ENCODE measurements at places on chromosomes 1 and 21.
A peak's percentile ranks its signal among the peaks of the same experiment; 100 is the strongest.

- DNase-seq, result no peak
Observed at GRCh38 chr1:172383536-172383935, 36.9 kb upstream of the C1orf105 start.

DNA sequence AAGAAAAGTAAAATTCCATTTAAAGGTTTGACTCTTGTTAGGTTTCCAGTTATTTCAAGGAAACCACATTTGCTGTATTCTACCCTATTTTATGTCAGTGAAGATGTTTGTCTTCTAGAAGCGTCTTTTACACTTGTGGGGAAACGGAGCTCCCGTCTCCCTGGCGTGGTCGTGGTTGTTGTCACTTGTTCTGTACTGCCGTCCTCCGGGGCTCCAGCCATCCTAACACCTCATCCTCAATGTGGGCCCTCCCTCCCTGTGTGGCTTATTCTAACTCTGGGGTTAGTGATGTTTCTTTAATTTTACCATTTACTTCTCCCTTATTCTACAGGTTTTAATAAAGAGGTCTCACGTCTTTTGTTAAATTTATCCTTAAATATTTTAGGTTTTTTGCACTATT, 52.7 kb upstream of the DIP2A start:
- no peak for DNase-seq

DNA sequence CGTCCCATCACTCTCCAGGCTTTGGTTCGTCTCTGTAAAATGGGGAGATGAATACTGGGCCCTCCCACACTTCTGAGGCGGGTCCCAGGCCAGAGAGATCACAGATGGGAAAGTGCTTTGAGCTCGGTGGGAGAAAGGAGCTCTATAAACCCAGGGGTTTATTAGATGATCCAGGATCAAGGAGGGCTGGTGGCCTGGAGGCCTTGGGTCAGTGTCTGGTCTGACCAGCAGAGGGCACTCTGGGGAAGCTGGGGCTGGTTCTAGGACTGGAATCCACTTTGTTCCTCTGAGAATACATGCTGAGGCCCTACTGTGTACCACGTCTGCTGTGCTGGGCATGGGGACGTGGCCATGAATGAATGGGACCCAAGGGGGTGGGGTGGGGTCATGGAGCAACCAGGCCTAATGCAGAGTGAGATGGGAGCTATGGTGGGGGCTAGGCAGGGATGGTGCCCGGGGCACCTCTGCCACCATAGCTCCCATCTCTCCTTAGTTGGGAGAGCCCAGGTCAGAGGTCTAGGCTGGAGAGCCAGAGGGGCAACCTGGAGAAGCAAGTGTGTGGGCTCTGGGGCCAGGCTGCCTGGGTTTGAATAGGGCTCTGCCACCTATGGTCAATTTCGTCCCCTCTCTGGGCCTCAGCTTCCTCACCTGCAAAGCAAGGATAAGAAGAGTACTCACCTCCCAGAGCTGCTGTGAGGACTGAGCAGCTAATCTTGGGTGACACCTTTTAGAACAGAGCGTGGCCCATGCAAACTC, 9.0 kb upstream of the FAM131C start:
- DNase-seq, result peak; percentile 31

DNA sequence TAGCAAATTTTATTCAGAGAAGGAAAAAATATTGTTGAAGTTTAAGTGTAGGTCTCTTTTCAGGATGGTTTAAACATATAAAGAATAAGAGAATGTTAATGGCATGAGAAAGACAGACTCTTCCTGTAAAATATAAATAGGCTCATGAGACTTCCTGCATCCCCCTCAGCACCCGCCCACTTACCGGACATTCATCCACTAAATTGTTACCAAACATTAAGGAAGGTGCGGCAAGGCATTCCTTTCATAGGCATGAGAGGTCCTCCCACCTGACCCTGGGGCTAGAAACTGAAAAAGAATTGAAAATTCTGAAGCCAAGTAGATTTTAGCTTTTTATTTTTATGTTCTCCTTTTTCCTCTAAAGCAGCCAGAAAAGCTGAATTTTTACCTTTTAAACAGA, 10.6 kb upstream of the USP1 start:
- DNase-seq, result no peak

DNA sequence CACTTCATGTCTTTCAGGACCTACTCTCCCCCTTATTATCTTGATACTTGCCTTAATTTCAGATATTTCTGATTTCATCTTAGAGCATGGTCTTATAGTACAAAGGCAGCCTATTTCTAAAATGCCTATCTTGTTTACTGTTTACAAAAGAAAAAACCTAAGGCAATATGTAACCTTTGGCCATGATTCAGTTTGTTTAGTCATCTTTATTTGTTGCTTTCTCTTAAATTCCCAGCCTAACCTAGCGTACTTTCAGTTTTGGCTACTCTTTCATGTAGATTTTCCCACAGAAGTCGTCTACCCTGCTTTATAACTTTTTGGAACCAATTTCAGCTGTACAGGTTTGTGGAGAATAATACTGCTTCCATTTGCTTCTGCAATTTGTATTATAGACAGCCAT, 81.8 kb downstream of the KIF1B start:
- no peak for DNase-seq

DNA sequence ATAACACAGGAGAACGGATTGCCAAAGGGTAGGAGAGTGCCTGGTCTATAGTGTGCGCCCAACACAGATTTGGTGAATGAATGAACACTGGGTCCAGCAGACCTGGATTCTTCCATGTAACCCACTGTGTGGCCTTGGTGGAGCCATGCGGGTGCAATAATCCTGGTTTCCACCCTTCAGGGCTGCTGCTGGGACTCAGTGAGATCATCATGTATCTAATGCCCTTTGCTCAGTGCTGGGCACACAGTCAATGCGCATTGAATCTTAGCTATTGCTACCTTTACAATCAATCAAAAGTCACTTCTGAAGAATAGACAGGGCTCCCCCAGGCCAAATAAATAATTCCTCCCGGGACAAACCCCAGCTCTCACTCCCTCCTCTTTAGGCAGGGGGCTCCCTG, 5.8 kb upstream of the EPHA2 start:
- DNase-seq, result no peak

DNA sequence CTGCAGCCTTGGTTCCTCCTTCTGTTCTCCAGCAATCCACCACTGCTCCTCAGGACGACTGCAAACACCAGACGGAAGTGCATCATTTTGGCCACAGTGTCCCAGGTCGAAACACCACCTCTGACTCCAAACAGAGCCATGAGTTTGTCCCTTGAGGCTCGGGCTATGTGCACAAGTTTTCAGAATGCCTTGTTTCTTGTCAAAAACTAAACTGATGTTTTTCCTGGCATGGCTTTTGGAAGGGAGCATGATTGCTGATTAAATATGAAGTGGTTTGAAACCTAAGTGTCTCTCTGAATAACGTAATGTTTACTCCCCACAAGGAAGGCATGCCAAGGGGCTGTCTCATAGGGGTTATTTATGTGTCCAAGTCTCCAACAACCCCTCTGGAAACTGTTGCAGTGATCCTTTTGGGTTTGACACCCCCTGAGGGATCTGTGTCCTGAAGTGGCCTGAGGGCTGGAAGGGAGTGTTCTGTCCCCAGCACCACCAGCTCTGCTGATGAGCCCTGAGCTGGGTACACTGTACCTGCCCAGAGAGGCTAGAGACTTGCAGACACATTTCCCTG, 132.7 kb downstream of the PLPP3 start:
- no peak for DNase-seq

GRCh38 chr21:44924606-44925377, 4.1 kb upstream of the ITGB2 start:
- DNase-seq, result no peak

GRCh38 chr21:37503848-37504467, 137.4 kb downstream of the DYRK1A start:
- DNase-seq, result no peak

GRCh38 chr21:44815225-44815624, 2.6 kb downstream of the SUMO3 start:
- DNase-seq, result no peak

GRCh38 chr1:207261971-207262370, 59.5 kb upstream of the CD55 start:
- DNase-seq, result no peak

GRCh38 chr1:56359056-56359455, 220.3 kb downstream of the PLPP3 start:
- DNase-seq, result no peak

DNA sequence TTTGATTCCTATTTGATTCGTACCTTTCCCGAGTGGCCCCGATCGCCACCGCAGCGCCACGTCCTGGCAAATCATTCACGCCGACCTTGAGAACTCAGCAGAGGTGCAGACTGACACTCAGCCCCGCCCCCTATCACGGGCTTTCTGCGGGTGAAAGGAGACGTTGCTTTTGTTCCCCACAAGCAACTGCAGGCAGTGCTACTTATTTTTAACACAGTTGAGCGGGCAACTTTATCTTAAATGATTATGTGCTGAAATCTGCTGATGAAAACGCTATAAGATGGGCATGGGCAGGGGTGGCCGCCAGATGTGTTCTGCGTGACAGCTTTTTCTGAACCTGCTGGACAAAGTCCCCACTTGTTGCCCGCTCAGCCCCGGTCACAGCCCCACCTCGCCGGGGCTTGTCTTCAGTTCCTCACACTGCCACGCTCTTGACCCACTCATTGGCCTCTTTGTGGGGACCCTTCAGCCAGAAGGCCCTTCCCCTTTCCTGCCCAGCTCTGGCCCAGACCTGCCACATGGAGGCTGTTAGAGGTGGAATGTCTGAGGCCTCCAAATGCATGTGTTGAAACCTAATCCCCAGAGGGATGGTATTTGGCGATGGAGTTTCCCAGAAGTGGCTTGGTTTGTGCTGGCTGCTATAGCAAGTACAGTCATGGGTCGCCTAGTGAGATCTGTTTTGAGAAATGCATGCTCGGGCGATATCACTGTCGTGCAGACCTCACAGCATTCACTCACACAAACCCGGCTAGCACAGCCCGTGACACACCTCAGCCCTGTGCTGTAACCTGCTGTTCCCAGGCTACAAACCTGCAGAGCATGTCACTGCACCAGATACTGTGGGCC, 15.7 kb upstream of the PDXK start:
- DNase-seq, result no peak

DNA sequence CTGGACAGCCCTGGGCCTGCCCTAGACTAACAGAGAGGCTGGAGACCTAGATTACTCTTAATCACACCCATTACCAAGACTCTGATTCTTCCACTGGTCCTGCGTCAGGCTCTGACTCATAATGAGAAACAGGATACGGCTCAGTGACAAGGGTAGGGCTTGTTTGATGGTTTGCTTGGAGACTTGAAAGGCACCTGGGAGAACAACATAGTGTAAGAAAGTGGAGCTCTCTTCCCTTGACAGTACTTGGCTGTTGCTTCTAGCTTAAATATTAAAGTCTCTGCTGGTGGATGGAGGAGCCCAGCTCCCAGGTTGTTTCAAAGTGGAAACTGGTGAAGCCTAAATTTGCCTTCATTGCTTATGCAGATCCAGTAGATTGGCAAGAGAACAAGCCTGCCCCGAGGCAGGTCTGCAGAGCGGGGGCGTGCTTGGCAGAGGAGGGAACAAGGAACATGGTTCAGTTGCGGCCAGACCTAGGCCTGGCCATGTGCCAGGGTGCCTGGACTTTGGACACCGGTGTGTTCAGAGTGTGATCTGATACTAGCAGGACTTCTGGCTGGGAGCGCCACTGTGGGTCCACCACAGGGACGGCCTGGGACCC, 480.6 kb downstream of the CAMTA1 start:
- DNase-seq, result no peak

DNA sequence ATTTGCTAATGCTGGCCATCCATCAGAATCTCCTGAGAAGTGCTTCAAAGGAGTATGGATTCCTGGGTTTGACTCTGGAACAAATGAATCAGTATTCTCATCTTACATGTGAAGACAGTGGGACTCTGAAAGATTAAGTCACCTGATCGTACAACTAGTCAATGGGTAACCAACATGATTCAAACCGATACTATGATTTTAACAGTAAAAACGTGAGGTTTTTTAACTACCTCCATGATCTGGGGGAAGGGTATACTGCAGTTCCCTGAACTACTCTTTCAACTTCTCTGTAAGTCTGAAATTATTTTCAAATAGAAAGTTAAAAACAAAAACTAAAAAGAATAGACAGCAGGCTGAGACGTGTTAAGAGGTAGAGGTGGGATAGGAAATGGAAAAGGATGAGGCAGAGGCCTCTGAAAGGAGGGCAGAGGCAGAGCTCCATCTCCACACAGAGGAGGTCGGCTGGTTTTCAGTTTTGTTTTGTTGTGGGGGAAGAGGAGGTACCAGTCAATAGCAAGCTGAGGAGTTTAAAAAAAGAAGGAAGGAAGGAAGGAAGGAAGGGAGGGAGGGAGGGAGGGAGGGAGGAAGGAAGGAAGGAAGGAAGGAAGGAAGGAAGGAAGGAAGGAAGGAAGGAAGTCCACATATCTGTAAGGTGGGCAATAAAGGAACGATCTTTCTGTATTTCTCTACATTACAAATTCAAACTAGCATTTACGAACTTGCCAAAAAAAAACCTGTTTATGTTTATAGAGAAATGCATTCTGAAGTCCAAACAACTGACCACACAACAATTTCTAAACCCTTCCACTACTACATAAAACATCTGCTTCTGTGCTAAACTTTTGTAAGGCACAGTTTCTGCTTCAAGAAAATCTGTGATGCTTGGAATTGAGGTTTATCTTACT, 213.1 kb downstream of the RERE start:
- DNase-seq, result no peak

GRCh38 chr21:21165063-21165645, 166.9 kb downstream of the NCAM2 start:
- DNase-seq, result no peak

DNA sequence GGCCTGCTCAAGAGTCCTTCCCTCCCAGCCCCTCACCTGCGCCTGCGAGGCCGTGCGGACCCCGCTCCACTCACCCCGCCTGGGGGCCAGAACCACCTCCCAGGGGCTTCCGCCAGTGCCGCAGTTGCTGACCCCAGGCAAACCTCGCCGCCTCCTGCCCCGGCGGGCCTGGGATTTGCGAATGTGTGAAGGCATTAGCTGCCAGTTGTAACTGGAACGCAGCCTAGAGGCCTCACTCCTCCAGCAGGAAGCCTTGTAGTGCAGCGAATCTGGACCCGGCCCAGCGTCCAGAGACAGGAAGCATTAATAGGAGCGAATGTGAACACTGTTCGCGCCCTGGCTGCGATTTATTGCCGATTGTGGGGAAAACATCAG, 140.9 kb upstream of the ARHGEF16 start:
- no peak for DNase-seq

Data from effector memory CD4-positive, alpha-beta T cell (primary cell).